Right renal cortex interstitium (tissue), 3 donors: ENCODE measurements at places on chromosomes 11 and 22. TPM values are rescaled to one million over a fixed set of nuclear protein-coding genes. Genes with fewer than 3 reads are reported as not detected.

DNA sequence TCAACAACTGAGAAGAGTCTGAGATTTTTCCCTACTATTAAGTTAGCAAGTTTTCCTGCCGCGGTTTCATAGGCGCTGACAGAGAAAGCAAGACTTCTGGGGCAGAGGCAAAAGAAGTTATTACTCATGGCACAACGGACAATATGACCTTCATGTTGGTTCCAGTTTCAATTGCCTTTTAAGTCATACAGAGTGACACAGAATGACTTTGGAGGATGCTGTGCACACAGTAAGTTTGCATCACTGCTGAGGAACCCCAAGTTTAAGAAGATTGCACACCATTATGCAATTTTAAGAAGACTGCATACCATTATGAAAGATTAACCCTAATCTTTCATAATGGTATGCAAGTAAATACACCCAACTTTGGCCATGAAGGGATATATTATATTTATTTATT lies 626.5 kb upstream of the CHORDC1 start:
- DNase-seq = no peak

Gene ESAM
- 68.2 TPM for polyA plus RNA-seq

GRCh38 chr11:71247551-71248250 lies 4.7 kb downstream of the SHANK2 start:
- no peak for DNase-seq

Gene ZNF280B
- polyA plus RNA-seq = 4.7 TPM

Gene ABCG4
- 0.74 TPM for polyA plus RNA-seq

Gene FOLR2
- 9.6 TPM for polyA plus RNA-seq

- no peak for DNase-seq
These were observed 16.4 kb downstream of the LMO1 start for GRCh38 chr11:8247312-8247711.

DNA sequence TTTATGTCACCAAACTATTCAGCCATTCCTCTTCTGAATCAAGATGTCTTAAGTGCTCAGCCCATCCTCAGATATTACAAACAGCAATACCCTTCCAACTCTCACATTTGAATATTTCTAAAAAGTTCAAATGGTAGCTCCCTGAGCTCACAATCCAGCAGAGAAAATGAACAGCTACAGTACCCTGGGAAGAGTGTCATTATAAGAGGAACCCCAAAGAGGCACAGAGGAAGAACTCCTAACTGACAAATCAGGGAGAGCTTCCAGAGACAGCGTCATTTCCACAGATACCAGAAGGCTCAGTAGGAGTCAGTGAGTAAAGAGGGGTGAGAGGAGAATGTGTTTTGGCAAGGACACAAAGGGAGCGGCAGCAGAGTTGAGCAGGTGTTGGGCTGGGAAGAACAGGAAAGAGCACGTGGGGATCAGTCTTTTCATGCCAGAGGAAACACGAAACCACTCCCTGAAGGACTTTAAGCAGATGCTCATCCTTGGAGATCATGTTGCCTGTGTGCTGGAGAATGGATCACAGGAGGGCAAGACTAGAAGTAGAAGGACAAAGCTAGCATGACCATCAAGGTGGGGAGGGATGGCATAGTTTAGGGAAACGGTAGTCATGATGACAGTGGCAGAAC lies 4.3 kb downstream of the CLTCL1 start:
- DNase-seq = no peak

Gene CARD16
- polyA plus RNA-seq = 1.9 TPM

Gene CLDN5
- 22.2 TPM for polyA plus RNA-seq

Gene TSSC4
- 27.6 TPM for polyA plus RNA-seq

DNA sequence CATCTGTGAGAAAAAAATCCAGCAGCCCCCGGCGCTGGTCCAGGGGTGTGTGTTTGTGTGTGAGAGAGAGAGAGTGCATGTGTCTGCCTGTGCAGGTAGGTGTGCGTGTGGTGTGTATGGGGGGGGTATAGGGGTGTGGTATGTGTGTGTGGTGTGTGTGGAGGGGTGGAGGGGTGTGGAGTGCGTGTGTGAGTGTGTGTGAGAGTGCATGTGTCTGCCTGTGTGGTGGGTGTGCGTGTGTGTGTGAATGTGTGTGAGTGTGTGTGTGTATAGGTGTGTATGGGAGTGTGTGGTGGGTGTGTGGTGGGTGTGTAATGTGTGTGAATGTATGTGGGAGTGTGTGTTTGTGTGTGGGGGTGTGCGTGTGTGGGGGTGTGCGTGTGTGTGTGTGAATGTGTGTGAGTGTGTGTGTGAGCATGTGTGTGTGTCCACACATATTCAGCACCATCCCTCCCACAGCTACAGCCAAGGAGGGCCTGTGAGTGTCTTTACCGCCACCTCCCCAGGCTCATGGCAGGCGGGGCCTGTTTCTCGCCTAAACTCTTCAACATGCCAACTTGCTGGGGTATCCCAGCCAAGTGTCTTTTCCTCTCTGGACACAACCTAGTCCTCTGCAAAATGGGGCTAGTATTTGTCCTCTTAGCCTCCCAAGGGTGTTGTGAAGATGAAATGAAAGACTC lies 11.9 kb downstream of the LMO1 start:
- no peak for DNase-seq

Gene SEPTIN3
- 5.7 TPM for polyA plus RNA-seq

Gene CSKMT
- polyA plus RNA-seq = 3.9 TPM

Gene CARS1
- 26.0 TPM for polyA plus RNA-seq

- no peak for DNase-seq
These were observed 14.9 kb downstream of the DCPS start for GRCh38 chr11:126318574-126319373.

- DNase-seq = no peak
These were observed 154.7 kb upstream of the GUCY1A2 start for GRCh38 chr11:107172996-107173395.

- DNase-seq = no peak
These were observed 18.8 kb upstream of the BRSK2 start for GRCh38 chr11:1371026-1371325.

GRCh38 chr11:102573851-102574250 lies 43.3 kb upstream of the MMP7 start:
- no peak for DNase-seq

DNA sequence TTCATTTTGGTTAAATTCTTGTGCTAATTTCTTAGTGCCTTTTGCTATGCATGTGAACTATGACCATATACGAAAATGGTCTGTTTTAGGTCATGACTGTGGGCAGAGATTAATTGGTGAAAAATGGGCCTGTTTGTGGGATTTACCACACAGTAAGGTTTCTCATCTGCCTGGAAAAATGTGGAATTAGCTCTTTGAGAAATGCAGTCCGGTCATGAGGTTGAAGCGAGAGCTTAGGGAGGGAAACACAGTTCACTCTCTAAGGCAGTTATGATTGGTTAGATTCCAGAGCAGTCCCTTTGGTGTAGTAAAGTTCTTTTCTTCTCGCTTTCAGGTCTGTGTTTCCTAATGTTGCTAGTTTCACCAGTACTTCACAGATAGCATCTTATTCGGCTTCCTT lies 1.2 kb upstream of the PDE3B start:
- DNase-seq = no peak

DNA sequence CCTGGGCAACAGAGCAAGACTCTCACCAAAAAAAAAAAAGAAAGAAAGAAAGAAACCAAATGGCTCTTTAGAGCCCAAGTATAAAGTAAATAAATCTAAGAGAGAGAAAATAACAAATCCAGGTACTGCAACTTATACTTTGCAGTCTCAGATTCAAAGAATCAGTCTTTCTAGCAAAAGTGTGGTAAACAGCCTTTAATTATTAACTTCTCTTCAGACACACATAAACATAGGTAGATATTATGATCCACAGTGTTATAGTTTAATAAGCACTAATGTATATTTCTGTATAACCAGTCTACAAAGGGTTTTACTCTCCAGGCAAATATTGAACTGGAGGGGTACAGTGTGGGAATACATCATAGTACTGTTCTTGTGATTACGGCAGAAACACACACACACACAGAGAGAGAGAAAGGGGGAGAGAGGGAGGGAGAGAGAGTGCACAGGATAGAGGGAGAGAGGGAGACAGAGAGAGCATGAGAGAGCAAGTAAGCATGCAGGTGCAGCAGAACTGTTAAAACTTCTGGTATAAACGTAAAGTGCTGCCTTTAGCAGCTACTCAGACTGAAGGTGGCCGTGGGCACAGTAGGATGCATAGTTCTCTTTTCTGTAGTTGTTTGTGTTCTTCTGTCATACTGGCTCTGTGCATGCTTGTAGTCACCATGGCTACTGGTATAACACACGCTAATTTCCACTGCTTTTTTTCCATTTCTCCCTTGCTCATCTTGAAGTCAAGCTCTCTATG lies 32.3 kb downstream of the MTMR2 start:
- no peak for DNase-seq

DNA sequence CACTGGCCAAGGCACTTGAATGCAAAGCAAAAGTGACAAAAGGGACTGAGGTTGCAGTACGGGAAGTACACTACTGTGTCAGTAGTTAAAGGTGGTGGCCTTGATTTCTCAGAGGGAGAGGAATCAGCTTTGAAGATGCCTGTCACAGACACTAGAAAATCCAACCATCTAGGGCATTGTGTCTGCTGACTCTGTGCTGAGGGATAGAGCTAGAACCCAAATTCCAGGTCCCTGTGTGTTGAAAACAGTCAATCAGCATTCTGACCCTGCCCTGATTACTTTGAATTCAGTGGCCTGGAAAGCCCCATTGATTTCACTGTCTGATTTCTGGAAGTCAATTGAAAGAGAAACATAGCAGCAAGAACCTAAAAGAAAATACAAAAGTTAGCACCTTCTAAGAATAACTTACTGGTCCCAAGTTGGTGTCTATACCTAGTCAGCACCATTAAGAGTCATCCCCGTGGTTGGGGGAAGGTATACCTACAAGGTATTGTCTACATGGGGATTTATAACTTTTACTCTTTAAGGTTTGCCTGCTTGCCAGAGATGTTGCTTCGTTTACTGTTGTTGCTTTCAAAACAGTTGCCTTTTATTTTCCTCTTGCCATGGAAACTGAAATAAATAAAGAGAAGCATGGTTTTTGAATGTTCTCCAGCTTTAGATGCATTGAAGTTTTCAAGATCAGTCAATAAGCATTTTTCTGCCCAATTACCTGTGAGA lies 97.3 kb downstream of the PDHX start:
- DNase-seq = no peak

Gene TRPT1
- 42.5 TPM for polyA plus RNA-seq

DNA sequence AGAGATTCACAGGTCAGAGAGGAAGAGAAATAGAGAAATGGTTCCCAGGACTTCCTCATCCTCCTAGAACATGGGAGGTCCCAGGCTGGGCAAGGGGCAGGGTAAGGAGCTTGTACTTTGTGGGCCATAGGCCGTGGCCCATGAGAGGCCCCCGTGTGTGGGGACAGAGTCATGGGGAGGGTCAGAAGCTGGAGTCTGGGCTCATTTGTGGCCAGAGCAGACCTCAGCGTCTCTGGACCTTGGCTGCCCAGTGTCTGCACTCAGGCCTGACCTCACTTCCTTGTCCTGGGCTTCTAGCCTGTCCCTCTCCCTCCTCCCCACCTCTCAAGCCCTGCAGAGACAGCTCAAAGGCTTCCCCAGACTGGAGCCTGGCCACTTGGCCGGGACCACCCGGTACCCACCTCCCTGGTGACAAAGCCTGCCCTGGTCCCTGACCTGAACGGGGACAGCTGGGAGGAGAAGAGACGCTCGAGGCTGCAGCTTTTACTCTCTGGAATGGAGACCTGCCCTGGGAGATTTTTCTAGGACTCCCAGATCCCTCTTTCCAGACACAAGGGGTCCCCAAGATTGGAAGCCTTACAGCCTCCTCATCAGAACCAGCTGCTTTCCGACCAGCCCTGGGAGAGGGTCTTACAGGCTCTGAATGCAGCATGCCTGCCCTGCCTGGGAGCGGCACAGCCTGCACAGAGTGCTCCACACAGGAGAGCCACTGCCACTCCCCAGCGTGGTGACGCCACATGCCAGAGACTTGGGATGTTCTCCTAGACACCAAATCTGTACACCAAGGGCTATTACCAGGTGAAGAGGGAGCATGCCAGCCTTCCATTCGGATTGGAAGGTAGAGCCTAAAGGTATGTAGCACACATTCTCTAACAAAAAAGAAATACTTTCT lies 569.0 kb upstream of the B3GAT1 start:
- no peak for DNase-seq

GRCh38 chr11:8615291-8616032 lies 21.4 kb upstream of the STK33 start:
- no peak for DNase-seq

GRCh38 chr22:50019316-50019715 lies 6.8 kb upstream of the IL17REL start:
- DNase-seq = no peak

DNA sequence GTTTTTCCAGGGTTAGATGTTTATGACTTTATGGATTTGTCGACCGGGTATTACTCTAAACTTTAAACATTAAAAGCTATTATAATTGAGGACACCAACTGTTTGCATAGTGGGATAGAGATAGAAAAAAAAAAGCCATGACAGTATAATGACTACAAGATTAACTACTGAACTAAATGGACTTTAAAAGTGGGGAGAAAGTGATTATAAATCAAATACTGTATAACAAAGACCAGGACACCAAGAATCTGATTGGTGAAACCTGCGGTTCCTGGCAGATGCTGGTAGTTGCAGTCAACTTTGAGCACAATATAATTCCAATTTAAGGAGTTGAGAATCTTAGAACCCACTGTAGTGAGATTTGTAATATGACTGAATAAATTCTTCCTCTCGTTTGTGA lies 2.5 kb downstream of the CRKL start:
- no peak for DNase-seq

- DNase-seq = no peak
These were observed 10.7 kb upstream of the TBX1 start for GRCh38 chr22:19749876-19750275.

Gene GLYATL1
- polyA plus RNA-seq = 259 TPM

GRCh38 chr11:116355104-116355503 lies 417.7 kb downstream of the BUD13 start:
- no peak for DNase-seq

DNA sequence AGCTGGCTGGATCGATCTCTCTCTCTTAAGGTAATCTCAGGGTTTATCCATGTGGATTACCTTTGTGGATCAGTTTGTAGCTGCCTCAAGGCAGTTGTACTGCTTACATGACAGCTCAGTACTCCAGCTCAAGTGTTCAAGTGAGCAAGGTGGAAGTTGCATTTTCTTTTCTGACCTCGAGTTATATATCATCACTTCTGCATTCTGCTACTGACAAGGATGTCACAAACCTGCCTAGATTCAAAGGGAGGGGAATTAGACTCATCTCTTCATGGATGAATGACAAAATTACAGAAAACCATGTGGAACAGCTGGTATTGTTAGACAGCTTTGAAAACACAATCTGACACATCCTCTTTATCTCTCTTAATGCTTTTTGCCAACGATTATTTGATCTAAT lies 6.1 kb upstream of the TCN2 start:
- no peak for DNase-seq

Gene OR51I1
- polyA plus RNA-seq = not detected

Gene FDXACB1
- 6.0 TPM for polyA plus RNA-seq

GRCh38 chr11:119531623-119532022 lies 108.7 kb upstream of the THY1 start:
- no peak for DNase-seq

DNA sequence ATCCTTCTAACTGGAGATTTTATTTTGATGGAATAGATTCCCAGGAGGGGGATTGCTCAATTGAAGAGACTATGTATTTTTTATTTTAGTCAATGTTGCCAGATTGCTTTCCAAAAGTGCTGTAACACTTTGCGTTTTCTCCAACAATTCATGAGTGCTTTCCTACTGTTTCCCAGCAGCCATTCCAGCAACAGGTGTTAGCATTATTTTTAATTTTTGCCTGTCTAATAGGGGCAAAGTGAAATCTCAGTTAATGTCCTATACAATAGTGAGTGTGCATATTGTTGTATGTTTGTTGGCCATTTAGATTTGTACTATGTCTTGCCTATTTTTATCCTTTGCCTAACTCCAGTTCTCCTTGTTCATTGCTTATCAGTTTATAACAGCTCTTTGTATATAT lies 12.1 kb upstream of the CACNG2 start:
- no peak for DNase-seq
